ENCODE measurements at places on chromosomes 1 and 21.

DNA sequence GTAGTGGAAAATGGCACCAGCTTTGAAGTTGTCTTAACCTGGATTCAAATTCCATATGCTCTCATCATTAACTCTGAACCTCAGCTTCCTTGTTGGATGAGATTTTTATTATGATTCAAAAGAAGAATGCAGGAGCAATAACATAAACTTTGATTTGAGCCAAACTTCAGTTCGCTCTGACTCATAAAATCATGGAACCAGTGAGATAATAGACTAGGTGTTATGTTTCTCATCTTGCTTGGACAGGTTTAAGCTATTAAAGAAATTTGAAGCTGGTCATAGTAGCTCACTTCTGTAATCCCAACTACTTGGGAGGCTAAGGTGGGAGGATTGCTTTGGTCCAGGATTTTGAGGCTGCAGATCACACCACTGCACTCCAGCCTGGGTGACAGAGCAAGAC lies 172.8 kb downstream of the CLEC20A start:
- DNase-seq: no peak

GRCh38 chr1:203547771-203548421 lies 53.9 kb downstream of the OPTC start:
- DNase-seq: no peak

- DNase-seq: no peak
These were observed 96.6 kb downstream of the ASTN1 start for GRCh38 chr1:177067752-177068410.

GRCh38 chr1:231919886-231920285 lies 293.3 kb downstream of the DISC1 start:
- DNase-seq: no peak

- DNase-seq: no peak
These were observed 197.3 kb upstream of the SGIP1 start for GRCh38 chr1:66336641-66336990.

DNA sequence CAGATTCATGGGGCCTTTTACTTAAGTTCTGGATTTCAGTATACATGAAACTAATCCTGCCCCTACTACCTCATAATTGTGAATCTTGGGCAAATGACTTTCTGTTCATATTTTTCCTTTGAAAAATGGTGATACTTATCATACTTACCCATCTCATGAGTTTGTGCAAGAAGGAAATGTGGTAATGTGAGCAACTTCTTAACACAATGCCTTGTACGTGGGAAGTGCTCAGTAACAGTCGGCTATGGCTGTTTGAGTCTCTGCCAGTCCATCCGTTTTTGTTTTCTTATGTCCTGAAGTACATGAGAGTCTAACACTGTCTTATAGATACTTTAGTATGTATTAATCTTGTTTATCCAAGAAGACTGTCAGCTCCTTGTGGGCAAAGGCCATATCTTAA lies 86.5 kb downstream of the PATJ start:
- DNase-seq: no peak
